Fibroblast of villous mesenchyme (primary cell): ENCODE measurements at places on chromosomes 4 and X.

DNA sequence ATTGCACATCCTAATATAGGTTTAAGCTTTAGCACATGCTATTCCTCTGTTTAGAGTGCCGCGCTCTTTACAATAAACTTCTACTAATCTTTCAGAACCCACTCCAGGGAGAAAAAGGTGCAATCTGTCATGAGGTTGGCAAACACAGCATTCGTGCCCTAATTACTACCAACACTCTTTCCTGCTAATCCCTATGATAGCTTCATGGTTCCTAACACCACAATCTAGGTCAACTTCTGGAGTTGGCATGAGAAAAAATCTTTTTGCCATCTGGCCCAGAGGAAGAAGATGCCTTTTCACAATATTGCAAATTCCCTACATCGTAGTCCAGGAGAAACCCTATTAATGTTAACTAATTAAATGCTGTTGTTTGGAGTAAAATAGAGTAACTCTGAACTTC lies 39.6 kb downstream of the TMA16 start:
- DNase-seq: no peak

DNA sequence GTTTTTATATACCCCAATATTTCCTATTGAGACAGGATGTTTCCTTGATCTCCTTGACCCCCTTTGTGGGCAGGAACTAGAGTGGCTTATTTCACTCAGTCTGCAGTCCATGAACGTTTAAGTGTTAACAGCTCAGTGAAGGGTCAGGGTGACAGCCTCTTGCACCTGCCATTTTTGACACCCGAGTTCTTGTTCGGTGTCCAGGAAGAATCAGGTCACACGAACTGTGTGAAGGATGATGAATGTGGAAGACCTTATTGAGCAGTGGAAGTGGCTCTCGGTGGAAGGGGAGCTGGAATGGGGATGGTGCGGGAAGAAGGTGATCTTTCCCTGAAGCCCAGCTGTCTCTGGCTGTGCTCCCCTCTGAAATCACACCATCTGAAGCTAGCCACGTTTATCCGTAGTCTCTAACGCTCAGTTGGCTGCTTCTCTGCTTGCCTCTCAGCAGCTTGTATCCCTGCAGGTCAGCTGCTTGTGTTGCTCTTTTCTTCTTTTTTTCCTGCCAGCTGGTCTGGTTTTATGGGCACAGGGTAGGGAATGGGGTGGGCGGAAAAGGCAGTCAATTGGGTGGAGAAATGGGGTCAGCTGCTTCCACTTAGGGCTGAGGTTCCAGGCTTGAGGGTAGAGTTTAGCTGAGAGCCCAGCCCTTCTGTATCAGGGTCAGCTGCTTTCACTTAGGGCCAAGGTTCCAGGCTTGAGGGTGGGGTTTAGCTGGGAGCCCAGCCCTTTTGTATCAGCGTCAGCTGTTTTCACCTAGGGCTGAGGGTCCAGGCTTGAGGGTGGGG lies 29.0 kb upstream of the CCNG2 start:
- no peak for DNase-seq

- DNase-seq: no peak
Measured at GRCh38 chrX:153487590-153488071, 7.1 kb upstream of the BGN start.

DNA sequence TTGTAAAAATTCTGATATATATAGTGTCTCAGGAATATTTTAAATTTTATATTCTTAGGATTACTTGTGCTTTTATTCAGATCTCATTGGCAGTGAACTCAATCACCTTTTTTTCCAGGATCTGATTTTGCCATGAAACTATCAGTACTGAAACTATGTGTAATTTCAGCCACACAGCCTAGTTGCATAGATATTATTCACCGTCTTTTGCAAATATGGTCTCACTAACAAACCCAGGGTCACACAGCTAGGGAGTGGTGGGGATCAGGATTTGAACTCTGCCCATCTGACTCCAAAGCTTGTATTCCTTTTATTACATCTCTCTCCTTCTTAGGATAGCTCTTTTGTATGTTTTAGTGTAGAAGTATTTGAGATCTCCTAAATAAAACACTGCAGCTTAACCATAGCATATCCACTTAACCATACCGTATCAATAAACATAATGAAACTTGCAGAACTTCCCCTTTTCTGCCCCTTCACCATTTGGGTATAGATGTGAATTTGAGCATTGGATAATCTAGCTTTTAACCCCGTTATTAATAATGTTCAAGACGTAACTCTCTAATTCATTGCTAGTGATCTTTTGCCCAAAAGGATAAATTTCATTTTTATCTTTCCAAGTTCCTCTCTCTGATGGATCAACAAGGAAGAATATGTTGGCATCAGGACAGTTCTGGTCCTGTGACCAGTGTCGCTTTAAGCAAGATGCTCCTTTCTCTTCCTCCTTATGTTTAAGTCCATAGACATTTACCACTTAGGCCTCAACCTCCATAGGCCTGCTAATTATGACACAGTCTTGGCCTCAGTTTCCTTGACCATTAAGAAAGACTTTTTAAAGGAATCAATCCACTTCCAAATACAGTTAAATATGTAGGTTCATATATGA lies 74.6 kb downstream of the RAPGEF2 start:
- DNase-seq: no peak

- DNase-seq: peak; percentile 71
Measured at GRCh38 chr4:154399259-154399974, 92.2 kb downstream of the DCHS2 start.

- no peak for DNase-seq
Measured at GRCh38 chr4:153765894-153766293, 6.1 kb upstream of the RNF175 start.

DNA sequence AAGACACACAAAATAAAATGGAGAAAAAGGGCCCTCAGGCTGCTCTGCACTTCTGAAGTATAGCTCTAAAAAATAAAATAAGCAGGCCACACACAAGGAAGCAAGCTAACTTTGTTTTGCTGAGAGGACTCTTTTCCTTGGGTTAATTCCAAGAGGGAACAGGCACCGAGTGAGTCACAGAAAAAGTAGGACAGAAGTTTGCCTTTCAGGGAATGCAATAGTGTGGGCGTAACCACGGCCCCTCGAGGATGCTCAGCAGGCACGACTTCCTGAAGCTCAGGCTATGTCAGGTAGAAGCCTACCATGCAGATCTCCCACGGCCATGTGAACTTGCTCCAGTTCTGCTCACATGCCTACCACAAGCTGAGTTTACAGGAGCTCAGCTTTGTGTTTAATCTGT lies 22.1 kb downstream of the PPP1R2C start:
- peak; percentile 58 for DNase-seq

GRCh38 chr4:47415719-47416118 lies 47.8 kb downstream of the COMMD8 start:
- no peak for DNase-seq

GRCh38 chr4:36854554-36854953 lies 390.0 kb upstream of the NWD2 start:
- DNase-seq: no peak

DNA sequence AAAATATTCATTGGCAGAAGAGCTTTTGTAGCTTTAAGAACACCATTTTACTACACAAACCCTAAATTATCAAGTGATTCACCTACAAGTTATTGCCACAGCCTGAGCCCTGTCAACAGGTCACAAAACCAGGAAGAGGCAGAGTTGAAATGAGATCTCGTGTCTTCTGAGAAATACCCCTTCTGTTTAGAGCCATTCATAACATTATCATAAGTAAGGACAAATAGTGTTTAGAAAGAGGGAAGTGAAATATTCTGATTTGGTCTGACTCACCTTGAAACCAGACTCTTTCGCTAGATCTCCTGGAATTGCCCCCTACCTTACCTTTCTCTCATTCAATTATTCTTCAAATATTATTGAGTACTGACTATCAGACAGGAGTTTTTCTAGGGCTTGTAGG lies 5.9 kb downstream of the ETDB start:
- no peak for DNase-seq

GRCh38 chr4:154344686-154345085 lies 146.9 kb downstream of the DCHS2 start:
- DNase-seq: no peak

- peak; percentile 17 for DNase-seq
Measured at GRCh38 chr4:18020145-18020670, 1.3 kb downstream of the LCORL start.

GRCh38 chrX:131779306-131779705 lies 235.4 kb downstream of the OR13H1 start:
- DNase-seq: no peak

DNA sequence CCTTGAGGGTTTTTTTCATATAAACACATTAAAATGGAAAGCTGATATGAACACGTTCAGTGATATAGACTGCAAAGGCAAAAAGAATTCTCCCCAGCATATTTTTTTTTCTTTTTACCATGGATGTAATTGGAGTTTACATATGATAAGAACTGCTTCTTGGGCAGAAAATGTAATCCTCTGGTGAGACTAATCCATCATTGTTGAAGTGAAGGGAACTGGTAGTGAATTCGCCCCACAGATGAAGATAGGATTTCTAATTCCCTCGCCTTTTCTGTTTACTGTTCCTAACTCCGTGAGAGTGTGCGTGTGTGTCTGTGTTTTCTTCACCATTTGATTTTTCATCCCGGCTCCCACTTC lies 88.9 kb downstream of the GPR143 start:
- DNase-seq: no peak

DNA sequence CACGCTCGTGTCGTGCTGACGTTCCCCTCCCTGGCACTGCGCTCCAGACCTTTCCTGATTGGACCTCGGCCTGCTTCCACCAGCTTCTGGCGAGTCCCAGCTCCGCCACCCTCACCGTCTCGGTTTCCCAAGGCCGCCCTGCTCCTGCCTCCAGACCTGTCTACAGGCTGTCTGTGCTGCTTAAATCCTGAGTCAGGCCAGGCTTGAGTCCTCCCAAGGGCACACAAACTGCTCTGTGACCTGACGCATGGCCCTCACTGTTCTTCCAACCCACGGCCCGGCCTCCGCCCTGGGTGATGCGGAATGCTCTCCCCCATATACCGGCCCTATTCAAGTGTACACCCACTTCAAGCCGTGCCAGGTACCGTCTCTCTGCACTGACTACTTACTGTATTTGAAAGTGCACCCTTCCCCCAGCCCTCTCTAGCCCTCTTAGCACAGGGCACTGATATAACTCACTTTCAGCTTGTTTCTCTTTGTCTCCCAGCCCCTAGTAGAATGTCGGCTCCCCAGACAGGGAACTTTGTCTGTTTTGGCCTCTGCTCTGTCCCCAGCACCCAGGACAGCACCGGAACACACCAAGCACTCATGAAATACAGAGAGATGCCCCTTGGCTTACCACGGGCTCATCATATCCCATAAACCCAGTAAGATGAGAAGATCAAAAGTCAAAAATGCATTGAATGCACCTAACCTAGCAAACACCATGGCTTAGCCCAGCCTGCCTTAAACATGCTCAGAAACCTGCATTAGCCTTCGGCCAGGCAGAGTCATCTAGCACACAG lies 63.1 kb upstream of the AFAP1 start:
- no peak for DNase-seq

GRCh38 chrX:53073115-53073586 lies 9.0 kb upstream of the TSPYL2 start:
- DNase-seq: no peak

DNA sequence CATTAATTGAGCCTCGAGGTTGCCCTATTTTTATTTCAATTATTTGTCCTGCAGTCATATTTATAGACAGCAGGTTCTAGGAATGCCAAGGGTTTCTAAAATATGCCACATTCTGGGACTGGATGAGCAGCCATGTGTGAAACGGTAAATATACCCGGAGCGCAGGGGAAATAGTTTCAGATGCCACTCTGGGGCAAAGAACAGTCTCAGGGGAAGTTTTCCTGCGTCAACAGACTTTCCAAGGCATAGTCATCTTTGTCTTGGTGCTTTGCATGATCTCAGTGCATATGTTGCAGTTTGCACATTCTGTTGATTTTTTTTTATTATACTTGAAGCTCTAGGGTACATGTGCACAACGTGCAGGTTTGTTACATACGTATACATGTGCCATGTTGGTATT lies 71.0 kb downstream of the GPAT3 start:
- no peak for DNase-seq

DNA sequence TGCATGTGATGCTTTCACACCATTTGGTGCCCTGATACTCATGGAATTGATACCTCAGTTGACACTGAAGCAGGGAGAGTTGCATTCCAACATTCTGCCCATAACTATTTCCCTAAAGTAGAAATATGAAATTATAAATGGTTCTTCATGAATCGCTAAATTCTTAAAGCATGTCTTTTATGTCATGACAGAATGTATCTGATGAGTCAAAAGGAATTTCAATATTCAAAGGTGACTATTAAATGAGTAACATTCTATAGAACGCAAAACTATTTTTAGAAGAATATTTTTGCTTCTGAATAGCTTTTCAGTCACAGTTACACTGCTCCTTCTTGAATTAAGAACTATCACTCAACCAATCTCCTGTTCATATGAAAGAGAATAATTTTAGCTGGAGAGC lies 152.8 kb downstream of the ADGRA3 start:
- no peak for DNase-seq

GRCh38 chr4:139266583-139267257 lies 13.3 kb downstream of the MGARP start:
- peak; percentile 92 for DNase-seq

DNA sequence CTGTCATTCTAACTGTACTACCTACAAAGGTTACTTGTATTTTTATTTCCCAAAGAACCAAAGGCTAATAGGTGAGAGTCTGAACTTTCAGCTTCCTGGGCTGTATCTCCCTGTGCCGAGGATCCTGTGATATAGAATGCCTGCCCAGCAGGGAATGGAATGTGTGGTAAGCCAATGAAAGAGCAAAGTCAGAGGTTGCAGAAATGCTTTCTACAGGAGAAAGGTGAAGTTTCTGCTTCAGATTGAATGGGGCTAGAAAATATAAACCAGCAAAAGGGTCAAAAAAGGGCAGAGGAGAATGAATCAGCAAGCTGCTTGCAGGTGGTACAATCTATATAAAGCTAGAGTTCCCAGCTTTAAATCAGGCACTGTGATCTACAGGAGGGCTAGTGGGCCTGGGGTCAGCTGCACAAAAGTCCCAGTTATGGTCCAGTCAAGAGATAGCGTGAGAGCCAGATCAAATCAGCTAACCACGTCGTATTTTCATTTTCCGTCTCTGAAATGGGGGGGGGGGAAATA lies 146.1 kb downstream of the DCTD start:
- DNase-seq: no peak

DNA sequence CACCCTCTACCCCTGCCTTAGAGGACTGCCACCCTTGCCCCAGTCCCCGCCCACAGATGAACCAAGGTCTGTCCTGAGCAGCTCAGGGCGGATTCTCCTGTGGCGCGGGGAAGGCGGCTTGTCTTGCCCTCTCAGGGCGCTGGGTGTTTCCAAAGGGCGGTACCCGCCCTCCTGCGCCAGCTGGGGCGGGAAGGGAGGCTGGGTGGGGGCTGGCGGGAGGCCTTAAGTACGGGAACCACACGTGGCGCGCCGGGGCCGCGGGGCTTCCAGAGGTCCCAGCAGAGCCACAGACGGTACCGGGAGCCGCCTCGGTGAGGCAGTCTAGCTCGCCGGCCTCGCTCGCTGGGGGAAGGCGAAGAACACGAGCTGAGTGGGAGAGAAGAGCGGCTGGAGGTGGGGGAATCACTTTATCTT lies 361.1 kb downstream of the MID1IP1 start:
- no peak for DNase-seq

- peak; percentile 91 for DNase-seq
Measured at GRCh38 chr4:3111461-3111860, 37.0 kb downstream of the HTT start.
